ENCODE measurements at places on chromosomes 1 and 21.

DNA sequence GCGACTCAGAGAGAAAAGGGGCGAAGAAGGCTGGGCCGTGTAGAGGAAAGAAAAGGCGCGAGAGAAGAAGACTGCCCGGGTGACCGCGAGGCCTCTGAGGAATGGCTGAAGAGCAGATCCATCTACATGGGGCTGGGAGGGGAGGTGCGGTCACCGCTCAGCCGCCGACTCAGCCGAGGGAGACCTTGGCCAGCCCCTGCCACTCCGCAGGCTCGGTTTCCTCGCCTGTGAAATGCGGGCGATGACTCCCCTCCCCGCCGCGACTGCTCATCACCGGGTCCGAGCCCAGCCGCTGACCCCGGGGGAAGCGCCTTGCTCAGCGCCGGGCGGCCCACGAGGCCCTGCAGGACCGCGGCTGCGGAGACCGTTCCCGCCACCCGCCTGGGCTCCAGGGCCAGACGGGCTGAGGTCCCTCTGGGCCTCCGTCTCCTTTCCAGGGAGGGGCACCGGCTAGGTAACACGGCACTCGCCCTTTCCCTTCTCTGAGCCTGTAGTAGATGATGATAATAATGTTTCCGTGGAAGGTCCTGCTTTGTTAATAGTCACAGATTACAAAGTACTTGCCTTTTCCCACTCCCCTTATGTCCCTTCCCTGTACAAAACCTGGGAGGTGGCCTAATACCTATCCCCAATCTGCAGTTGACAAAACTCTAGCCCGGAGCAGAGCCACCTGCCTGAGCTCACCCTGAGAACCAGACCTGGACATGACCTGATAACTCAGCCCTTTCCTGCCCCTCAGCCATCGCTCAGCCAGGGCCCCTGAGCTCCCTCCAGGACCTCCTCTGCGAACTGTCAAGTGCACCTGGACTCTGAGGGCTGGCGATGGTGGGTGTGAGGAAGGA is 1.6 kb upstream of the BSND start:
- DNase-seq = no peak

- no peak for DNase-seq
Measured at GRCh38 chr1:2099886-2100779, 49.9 kb downstream of the PRKCZ start.

DNA sequence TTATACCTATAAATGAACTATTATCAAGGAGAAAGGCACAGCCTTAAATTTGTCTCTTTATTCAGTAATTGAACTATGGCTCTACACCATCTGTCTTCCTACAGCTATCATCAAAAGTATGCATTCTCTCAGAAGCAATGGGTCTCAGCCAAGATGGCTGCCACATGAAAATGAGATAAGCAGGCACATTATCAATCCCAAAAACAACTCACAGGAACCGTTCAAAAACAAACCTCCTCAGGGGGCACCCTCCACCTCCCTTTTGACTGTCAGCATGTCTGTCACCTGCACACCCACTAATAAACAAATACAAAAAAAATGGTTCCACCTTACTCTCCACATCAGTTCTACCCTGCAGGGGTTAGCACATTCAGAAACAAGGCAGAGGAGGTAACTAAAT is 23.6 kb downstream of the KIAA0319L start:
- DNase-seq = no peak

GRCh38 chr1:236541710-236542109 is 17.9 kb downstream of the LGALS8 start:
- DNase-seq = no peak

DNA sequence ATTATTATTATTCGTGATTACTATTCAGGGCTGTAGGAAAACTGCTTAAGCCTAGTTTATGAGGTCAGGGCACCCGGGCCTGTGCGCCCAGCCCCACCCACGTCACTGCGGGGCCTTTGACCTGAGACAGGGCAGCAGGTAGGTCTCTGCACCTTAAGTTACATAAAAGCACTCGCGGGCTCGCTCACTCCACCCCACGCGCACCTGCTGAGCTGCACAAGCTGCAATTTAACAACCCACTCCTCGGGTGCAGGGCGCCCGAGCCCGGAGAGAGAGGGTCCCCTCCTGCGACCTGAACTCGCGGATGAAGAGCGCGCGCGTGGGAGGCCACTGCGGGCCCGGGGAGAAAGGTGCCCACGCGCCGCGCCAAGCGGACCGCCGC is 477 bp downstream of the ICMT start:
- DNase-seq = peak; percentile 15

- DNase-seq = no peak
Measured at GRCh38 chr1:85289848-85290335, 13.5 kb upstream of the BCL10 start.

DNA sequence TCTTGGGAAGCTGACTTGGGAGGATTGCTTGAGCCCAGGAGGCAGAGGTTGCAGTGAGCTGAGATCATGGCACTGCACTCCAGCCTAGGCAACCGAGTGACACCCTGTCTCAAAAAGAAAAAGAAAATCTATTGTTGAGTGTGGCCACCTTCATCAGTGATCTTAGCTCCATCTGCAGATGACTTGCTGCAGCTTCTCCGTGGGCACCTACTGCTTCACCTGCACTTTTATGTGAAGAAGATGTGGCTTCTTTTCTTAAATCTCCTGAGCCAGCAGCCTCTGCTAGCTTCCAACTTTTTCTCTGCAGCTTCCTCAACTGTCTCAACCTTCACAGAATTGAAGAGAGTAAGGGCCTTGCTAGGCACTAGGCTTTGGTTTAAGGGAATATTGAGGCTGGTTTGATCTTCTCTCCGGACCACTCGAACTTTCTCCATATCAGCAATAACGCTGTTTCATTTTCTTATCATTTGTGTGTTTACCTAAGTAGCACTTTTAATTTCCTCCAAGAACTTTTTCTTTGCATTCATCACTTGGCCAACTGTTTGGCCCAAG is 28.0 kb downstream of the AGPAT3 start:
- DNase-seq = no peak

DNA sequence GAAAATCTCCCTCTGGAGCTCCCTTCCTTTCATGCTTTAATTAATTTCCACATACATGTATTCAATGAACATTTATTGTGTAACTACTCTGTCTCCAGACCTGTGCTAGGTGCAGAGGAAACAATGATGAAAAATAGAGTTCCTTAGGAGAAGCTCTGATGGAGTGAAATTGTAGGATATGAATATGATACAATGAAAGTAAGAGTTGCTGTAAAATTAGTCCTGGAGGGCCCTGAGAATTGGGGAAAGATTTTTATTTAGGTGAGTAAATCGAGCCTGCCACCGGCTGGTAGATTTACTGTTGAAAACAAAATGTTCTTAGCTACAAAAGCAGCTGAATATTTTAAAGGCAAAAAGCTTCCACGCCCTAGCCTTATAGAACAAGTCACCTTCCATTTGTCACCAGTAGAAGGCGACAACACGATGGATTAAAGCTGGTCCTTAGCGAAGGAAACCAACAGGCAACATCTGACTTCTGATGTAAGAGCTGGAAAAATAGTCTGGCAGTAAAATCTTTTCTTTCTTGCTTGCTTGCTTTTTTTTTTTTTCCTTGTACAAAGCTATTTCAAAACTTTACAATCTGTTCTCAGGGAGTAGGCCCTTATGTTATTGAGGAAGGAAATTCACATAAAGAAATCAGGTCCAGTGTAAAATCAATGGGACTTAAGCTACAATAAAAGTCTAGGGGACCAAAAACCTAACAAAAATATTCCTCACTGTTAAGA is 82.0 kb upstream of the ROR1 start:
- DNase-seq = peak; percentile 31

- DNase-seq = no peak
Measured at GRCh38 chr1:27535386-27535785, 45.4 kb upstream of the WASF2 start.

DNA sequence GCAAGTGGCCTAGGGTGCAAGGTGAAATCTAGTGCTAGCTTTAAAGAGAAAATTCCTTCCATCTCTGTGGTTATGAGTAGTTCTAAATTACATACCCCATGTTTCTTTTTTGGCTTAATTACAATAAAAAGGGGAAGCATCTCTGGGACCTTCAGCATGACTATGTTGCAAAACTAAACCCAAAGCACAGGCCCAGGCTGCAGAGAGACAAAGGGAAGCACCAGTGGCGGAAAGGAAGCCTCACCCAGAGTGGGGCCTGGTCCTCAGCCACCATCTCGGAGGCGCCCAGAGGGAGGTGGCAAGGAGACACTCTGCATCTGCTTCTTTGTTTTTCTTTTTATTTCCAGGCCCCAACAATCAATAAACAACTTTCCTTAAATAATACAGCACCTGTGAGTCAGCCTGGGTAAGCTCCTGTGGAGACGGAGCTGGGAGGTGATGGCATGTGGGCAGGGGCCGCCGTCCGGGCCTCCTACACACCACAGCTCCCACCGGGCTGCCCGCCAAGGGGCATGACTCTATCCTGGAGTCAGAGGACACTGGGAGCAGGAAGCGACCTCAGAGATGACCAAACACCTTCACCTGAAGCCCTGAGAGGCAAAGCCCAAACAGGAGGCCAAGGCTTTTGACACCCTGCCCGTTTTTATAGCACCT is 21.7 kb downstream of the ITPKB start:
- DNase-seq = no peak

- DNase-seq = no peak
Measured at GRCh38 chr1:94772230-94772641, 47.9 kb upstream of the SLC44A3 start.

GRCh38 chr1:196661345-196661744 is 9.5 kb downstream of the CFH start:
- DNase-seq = no peak

GRCh38 chr21:15415541-15416261 is 314.1 kb upstream of the USP25 start:
- no peak for DNase-seq

DNA sequence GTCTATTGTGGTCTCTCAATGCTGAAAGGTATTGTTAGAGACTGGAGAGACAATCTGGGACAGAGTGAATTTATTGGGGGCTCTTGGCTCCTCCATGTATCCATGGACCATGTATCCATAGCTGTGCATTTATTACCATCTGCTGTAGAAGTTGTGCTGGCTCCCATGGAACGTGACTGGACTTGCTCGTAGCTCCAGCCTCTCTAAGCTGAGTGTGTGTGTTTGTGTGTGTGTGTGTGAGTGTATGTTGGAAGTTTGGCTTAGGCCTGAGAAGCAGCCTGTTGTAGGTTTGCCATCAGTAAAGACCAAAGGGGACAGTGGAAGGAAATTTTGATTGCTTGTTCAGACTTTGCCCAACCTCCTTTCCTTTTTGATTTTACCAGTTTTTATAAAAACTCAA is 105.7 kb upstream of the USP24 start:
- DNase-seq = no peak
